ENCODE measurements at places on chromosomes 16 and 17.

DNA sequence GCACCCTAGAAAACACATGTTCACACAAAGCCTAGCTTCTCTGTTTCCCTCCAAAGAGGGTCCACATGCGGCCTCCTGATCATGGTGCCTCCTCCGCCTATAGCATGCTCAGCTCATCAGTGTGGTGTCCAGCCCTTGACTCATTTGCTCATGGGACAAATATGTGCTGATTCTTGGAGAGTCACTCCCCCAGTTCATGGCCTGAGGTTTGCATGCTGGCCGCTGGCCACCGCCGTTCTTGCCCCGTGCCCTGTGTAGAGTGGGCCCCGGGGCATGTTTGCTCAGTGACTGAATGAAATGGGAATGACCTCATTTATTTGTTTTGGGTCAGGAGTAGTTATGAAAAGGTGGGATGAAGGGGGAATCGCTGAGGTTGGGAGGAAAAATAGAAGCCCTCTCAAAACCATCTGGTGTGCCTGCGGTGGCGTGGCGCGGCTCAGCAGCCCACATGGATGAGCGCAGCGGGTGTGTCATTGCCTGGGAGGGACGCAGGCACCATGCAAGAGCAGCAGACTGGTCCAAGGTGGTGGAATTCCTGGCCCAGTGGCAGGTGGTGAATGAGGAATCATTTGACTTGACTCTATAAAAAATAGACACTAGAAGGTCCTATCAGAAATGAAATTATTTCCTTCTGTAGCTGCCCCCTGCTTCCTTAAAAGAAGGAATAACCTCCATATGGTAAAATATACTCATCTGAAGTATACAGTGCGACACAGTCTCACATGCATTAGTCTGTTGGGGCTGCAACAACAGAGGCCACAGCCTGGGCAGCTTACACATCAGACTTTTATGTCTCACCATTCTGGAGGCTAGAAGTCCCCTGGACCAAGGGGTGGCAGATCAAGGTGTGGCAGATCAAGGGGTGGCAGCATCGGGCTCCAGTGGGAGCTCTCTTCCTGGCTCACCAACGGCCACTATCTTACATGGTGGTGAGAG lies 31.7 kb downstream of the CRISPLD2 start:
- DNase-seq, result peak; percentile 89

- DNase-seq, result no peak
Measured at GRCh38 chr16:53115047-53115446, 60.3 kb downstream of the CHD9 start.

GRCh38 chr17:82964851-82965341 lies 114.5 kb upstream of the METRNL start:
- DNase-seq, result no peak

- peak; percentile 59 for DNase-seq
Measured at GRCh38 chr17:30376621-30377452, 1.9 kb upstream of the CPD start.

DNA sequence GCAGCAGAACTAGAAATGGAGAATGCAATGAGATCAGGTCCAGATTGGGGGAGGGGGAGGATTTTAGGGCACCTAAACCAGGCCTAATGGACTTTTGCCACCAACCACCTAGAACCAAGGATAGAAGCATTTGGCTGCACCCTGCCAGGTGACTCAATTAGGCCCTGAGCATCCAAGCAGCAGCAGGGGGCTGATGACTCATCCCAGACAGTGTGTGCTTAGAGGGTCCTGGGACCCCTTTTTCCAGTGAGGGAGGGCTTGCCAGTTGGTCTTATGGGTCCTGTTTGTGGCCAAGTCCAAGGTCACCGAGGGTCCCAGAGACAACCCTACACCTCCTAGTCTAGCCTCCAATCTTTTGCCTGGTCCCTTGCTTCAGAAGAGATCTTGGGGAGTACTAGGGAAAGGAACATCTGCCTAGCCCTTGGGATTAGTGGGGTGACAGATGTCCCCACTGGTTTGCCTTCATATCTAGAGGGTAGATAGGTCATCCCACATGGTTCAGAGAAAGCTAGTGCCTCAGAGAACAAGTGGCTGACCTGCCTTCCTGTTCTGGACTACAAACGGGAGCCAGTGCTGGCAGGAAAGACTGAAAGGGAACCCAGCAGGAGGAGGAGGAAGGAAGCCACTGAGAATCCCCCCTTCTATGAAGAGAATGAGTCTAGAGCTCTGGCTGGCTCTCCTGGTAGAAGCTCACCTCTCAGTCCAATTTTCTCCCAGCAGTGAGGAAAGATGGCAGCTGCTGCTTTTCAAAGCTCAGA lies 1.6 kb upstream of the TBKBP1 start:
- no peak for DNase-seq

DNA sequence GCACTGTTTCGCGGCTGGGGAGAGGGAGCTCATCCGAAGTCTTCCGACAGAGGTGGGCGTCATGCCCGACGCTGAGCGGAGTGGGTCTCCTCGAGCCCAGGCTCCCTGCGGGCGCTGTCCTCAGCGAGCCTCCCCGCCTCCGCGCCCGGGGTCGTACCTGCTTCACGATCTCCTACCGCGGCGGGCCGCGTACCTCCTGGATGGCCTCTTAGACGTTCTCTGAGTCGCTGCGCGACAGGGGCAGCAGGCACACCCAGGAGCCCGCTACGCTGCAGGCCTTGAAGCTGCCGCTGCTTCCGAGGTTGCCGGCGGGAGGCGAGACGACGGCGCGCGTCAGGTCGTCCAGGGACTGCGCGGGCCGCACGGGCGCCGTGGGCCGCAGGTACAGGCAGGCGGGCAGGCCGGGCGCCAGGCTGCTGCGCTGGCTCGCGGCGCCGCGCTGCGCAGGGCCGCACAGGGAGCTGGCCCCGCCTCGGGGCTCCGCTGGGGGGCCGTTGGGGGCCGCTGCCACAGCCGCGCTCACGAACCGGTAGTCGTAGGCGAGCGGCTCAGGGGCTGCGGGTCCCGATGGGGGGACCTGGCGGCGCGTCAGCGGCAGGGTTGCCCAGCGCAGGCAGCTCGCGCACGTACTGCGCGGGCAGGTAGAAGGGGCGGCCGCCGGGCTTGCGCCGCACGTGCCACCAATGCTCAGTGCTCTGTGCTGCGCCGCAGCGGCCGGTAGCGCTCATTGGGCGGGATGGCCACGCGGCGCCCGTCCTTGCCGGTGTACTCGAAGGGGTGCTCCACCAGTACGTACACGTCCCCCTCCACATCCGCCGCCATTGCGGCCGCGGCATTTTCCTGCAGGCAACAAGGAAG lies 116.4 kb upstream of the SMURF2 start:
- DNase-seq, result no peak

DNA sequence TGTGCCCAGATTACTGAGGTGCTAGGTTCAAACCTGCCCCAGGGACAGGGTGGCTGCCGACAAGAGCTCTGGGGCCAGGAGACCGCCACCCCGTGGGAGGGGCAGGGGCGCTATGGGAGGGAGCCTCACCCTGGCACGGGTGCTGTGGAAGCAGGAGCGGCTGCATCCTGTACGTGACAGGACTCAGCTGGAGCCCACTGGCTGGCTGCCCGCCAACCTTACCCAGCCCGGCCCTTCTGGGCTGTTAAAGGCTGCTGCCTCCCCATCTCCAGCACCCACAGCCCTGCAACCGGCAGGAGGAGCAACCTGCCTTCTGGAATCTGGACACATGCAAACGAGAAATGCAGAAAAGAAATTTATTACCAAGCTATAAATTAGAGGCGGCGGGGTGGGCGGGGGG lies 11.2 kb downstream of the PAM16 start:
- DNase-seq, result no peak

DNA sequence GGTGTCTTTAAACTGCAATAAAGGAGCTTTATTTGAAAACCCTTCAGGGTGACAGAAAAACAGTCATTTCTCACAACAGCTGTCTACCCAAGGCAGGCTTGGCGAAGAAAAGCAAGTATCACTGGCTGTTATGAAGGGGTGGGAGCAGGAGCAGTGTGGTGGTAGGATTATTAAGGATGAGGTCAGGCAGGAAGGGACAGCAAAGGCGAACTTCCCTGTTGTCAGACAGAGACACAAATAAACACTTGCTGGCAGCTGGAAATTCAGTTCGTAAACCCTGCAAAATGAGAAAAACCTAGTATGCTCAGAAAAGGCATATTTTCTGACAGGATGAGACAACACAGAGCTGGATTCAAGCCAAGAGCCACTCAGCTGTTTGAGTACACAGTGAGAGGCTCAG lies 416.3 kb upstream of the CDH5 start:
- DNase-seq, result no peak

DNA sequence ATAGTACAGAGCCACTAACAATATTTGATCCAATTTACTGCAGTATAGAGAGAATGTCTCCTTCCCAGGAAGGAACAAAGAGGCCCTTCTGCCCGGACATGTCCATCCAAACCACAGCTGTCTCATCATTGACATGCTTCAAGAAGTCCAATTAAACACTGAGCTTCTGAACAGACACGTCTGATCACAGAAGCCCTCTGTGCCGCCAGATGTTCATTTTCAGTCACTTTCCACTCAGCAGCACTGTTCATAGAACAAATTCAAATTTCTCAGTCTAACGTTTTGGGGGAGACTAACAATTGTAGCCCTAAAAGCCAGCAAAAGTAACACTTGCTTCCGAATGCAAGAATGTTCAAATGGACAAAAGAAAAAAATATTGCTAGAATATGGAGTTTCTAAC lies 15.3 kb downstream of the ZC3H7A start:
- DNase-seq, result no peak

DNA sequence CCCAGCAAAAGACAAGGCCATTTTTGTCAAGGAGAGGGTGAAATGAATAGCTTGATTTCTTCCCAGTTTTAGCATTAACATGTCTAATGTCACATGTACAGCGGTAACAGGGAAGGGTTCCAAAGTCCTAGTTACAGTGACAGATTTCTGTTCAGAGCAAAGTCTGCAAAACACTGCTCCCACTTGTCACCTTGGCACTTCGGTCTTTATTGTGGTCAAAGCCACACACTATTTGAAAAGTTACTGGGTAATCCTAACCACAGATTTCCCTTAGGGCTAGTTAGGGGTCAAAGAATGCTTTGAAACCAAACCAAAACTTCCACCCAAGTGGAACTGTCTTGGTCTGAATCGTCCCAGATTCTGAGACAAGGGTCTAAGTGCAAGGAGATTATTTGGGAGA lies 455.6 kb downstream of the HS3ST3B1 start:
- DNase-seq, result no peak

DNA sequence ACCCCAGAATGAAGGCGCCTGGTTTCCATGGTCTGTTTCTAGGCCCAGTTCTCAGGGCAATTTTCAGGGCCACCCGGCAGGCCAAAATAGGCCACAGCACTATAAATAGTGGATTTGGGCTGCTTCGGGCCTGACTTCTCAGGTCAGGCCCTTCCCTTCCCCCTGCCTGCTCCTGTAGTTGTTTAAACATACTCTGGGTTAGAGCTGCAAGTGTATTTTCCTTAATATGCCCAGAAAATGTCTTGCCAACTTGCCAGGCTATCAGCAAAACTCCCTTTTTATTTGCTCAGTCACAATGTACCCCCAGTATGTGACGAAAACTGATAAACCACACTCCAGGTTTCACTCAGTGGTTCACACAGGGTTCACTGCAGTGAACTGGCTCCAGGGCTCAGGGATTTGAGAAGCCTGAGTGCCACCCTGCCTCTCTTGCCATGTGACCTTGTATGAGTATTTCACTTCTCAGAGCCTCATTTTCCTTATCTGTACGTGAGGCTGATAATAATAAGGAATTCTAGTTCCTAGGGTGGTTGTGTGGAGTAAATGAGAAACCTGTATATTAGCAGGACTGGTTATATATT lies 76.5 kb downstream of the GPRC5B start:
- no peak for DNase-seq

DNA sequence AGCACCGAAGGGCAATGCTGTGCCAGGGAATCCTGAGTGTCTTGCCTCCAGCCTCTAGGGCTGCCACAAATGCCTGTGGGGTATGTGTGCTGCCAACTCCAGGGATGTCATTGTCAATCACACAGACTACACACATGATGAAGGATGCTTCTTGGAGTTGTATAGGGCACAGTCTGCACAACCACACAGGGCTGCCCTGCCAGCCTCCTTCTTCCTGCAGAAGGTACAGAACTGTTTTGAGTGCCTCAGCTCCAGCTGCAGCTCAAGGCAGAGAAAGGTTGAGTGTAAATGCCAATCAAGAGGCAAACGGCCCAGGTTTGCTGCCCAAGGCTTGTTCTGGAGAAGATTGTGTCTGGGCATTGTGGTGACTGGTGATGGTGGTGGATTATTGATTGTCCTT lies 15.6 kb downstream of the SCNN1B start:
- no peak for DNase-seq

GRCh38 chr17:38996660-38997337 lies 29.6 kb upstream of the FBXO47 start:
- no peak for DNase-seq

- no peak for DNase-seq
Measured at GRCh38 chr17:63447471-63448009, 1.4 kb upstream of the CYB561 start.

DNA sequence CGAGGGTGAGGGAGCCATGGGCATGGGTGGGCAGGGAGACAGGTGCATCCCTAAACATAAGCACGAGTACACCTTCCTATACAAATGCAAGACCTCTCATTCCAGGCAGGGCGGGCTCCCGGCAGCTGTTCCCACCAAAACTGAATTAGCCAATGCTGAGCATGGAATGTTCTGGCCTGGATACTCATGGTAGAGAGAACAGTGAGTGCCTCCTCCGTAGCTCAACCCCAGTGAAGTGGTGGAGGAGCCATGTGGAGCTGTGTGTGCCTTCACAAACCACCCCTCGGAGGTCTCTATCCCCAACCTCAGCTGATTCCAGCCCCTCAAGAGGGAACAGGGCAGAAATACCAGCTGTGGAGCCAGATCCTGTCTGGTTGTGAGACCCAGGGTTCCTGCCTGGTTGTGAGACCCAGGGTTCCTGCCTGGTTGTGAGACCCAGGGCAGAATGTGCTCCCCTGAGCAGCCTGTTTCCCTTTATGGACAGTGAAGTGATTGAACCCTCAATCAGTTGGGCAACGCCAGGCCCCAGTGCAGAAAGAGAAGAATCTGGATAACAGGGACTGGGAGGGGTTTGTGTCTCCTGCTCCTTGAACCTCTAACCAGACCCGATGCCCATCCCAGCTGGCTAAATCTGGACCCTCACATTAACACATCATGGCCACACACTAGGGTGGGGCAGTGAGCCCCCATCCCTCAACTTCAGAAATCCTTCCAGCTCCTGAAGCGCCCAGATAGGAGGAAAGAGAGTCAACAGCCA lies 2.4 kb upstream of the CDH16 start:
- DNase-seq, result no peak

- no peak for DNase-seq
Measured at GRCh38 chr17:77253611-77254051, 112.9 kb downstream of the SEC14L1 start.
